Fibroblast of mammary gland (primary cell): ENCODE measurements at places on chromosomes 6 and 20.
A peak's percentile ranks its signal among the peaks of the same experiment; 100 is the strongest.

DNA sequence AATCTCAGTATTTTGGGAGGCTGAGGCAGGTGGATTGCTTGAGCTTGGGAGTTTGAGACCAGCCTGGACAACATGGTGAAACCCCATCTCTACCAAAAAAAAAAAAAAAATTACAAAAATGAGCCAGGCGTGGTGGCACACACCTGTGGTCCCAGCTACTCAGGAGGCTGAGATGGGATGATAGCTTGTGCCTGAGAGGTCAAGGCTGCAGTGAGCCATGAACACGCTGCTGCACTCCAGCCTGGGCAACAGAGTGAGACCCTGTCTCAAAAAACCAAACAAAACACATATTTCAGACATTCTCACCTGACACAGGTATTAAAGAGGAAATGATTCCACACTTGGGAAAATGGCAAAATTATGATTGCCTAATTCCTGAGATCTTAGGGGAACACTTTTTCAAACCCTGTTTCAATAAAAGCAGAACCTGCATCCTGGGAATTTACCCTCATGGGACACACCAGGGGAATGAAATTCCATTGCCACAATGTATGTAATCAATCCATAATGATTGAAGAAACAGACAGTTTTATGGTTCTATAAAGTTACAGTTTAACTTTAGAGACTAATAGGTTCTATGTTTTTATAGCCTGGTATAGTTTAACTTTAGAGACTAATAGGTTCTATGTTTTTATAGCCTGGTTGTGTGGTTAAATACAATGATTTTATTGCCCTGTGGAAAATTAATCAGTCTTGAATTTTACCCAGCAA is 29.6 kb upstream of the DNAAF9 start:
- no peak for DNase-seq

GRCh38 chr6:11595903-11596302 is 58.4 kb downstream of the TMEM170B start:
- DNase-seq, result peak; percentile 14

DNA sequence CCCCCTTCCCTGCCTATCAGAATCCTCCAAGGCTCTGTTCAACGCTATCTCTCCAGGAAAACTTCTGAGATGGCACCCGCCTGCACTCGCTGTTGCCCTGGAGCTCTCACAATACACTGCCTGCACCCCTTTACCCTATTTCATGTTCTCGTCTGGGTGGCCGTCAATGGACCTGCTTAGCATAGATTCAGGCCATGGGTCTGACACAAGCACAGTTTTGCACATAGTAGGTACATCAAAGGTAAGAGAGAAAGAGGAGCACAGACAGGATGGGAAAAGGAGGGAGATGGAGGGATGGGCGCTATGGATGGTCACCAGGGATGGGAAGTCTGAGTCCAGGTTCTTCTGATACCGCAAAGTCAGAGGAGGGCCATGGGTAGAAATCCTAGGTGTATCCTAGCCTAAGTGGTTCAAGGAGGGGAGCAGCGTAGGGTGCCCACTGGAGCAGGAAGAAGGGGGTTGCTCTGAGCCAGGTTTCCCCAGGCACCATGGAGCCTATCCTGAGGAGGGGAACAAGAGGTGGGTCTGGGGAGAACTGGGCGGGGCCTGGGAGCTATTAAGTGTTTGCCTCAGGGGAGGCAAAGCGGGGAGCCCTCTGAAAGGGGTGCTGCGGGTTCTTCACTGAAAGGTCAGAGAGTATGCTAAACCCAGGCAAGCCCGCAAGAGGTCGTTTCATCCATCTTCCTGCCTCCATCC is 89.3 kb downstream of the MRPL14 start:
- DNase-seq, result no peak

- peak; percentile 50 for DNase-seq
These were observed 66.6 kb upstream of the CTNNBL1 start for GRCh38 chr20:37627060-37627766.

- DNase-seq, result no peak
These were observed 284.2 kb downstream of the LRFN2 start for GRCh38 chr6:40302856-40303454.

GRCh38 chr20:40754339-40754943 is 65.4 kb upstream of the MAFB start:
- peak; percentile 68 for DNase-seq
